Endothelial cell (in vitro differentiated cells): ENCODE measurements at places on chromosomes 5 and 9. TPM values are rescaled to one million over a fixed set of nuclear protein-coding genes. Genes with fewer than 3 reads are reported as not detected.
A peak's percentile ranks its signal among the peaks of the same experiment; 100 is the strongest.

GRCh38 chr9:129162497-129163197 lies 15.4 kb downstream of the IER5L start:
- no peak for DNase-seq

DNA sequence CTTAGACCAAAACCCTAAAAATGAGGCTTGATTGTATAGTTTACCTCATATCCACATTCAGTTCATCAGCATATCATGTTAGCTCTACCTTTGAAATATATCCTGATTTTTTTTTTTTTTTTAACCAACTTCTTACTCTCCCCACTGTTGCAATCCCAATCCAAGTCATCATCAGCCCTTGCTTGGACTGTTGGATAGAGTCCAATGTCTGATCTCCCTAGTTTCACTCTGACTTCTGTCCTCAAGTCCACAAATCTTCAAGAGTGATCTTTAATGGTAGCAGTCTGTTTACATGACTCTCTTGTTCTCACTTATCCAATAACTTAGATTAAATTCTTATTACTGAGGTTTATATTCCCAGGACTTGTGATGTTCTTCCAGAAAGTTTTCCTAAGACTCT lies 30.8 kb downstream of the NAA35 start:
- no peak for DNase-seq

DNA sequence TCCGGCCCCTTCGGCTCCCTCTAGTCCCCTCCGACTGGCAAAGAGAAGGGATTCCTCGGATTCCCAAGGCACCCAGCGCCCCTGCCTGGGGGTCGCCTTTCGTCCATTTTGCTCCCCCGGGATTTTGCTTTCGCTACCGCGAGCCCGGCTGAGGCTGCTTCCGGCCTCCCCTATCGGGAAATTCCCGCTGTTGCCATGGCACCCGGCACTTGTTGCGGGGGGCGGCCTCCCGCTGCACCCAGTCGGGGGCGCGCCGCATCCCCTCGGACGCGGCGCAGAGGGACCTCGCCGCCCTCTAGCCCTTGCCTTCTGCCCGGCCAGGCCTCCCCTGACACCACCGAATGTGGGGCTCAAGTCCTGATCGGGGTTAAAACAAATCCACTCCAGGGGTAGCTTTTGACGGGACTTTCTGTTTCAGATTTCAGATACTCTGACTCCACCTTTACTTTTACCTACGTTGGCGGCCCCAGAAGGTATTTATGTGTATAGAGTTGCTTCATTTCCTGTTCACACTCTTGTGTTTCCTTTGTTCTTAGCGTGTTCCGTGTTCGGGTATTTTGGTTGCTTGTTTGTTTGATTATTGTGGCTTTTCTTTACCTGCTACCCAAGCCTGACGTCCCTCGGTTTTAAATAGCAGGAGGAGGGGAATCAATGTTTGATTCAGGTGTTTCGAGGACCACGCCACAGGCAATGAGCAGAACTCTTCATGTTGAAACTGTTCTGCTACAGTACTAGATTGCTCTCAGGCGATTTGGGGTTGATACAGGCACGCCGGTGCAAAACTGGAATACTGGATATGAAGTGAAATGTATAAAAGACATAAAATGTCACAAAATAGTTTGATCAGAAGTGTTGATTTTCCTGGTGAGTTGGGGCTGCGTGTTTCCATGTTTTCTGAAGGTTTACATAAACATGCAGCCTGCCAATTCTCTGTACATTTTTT lies 1.5 kb downstream of the PARP8 start:
- peak; percentile 80 for DNase-seq

DNA sequence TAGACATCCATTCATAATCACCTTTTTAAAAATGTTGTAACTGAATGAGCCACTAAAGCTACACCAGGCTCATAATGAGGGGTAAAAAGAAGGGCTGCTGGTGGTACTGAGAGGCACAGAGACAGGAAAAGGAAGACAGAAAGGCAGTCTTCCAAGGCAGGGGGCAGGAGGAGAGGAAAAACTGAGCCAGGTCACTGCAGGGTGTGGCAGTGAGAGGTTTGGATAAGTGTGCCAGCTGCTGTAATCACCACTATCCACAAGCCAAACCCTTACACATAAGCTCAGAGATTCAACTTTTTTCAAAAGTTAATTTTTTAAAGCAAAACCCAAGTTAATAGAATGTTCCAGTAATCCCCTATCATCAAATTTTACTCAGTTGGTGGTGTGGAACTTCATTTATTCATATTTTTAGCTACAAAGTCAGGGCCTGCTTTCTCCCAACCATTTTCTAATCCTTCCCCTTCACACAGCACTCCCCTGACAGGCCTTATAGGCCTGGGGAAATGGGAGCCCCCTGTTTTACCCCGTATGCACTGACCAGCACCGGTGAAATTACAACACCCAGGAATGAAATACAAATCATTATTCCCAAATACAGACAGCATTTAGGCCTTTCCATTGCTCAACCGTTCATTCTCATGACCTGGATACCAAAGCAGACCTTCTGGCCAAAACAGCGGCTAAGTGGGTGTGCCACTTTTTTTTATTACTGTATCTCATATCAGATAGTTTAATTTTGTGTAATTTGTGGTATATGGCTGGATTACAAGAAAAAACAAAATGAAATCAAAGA lies 76.3 kb downstream of the EFNA5 start:
- no peak for DNase-seq

DNA sequence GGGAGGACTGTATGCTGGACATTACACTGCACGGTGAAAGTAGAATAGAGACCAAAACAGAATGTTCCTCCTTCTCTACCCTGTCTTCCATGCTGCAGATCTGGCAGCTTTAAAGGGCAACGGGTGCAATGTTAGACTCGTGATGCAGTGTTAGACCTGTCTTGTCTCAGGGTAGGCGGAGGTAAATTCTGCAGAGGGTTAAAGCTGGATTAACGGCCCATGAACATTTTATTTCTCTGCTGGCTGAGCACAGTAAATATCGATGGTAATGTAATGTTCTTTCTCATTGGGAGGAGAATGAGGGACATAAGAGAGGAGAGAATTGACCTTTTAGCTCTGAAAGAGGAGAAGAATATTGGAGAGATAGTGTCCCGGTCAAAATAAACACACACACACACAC lies 178.9 kb downstream of the NMUR2 start:
- DNase-seq = no peak

DNA sequence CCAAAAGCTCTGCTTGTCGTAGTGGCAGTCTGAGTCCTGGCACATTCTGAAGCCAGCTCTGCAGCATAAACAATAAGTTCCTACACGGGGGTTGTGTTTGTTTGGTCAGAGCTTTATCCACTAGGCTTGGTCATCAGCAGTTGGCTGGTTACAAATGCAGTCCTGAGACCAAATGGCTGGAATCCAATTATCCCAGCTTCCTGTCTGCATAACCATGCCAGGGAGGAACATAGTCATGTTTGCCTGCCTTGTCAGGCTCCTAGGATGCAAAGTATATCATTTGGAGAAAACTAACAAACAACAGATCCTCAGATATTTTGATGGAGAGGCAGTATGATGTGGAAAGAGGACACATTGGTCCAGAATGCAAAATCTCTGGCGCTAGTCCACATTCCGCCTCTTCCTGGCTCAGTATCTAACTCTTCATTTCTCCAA lies 85.8 kb downstream of the FBXO38 start:
- DNase-seq = no peak

DNA sequence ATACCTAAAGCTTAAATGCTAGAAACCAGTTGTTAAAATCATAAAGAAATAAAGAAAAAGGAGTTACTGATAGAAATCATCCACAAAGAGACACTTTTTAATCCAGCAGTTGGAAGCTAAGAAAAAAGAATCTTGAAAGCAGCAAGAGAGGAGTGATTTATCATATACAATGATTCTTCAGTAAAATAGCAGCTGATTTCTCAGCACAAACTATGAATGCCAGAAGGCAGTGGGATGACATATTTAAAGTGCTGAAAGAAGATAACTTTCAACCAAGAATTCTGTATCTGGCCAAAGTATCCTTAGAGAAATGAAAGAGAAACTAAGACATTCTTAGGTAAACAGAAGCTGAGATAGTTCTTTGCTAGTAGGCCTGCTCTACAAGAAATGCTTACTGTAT lies 366.0 kb downstream of the HTR1A start:
- DNase-seq = no peak

DNA sequence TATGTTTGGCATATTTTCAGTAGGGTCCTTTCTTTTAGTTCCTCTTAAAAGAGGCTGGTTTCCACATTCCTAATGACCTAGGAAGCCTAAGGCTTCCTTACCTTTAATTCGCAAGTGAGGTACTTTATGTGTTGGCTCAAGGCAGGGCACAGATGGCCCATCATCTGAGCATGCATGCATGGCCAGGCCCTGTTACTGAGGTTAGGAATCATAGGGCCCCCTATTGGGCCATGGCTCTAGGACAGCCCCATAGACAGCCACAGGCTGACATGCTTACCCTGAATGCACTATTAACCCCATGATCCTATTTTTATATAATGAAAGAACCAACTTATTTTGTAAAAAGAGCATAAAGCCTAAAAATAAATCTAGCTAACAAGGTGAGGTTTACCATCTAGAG lies 271.4 kb downstream of the ELAVL2 start:
- DNase-seq = no peak

The CCL27 gene
- total RNA-seq = not detected

The NSG2 gene
- total RNA-seq = not detected

The IL5 gene
- not detected for total RNA-seq

The FAM78A gene
- 73.4 TPM for total RNA-seq

The GRIA1 gene
- 21.9 TPM for total RNA-seq

The PSIP1 gene
- 128 TPM for total RNA-seq
